ENCODE measurements at places on chromosomes 3 and 15.

DNA sequence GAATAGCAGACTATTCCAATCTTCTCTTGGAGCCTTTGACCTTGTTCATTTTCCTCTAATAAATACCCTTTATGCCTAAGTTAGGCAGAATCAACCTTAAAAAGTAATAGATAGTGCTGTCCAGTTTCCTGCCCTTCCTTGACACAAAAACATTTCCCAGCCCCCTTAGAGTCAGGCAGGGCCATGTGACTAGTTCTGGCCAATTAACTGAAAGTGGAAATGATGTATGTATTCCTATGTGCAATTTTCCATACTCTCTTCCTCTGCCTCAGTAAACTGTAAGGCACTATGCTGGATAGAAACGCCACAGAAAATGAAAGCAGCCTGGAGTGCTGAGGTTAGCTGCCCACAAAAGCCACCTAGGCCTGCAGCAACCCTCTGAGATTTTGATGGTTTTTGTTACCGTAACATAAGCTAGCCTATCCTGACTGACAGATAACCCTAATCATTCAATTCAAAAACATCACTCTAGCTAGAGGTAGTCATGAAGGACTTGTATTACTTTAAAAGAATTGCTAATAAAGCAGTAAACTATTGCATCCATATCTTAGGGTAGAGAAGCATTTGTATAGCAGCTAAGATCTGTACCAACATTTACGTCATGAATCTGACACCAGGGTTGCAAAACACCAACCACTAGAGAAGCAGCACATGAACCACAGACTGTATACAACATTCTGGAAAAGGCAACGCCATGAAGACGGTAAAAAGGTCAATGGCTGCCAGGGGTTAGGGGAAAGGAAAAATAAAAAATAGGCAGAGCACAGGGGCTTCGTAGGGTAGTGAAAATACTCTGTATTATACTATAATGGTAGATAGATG, 112.9 kb downstream of the ULK4 start:
- peak; percentile 43 for DNase-seq

DNA sequence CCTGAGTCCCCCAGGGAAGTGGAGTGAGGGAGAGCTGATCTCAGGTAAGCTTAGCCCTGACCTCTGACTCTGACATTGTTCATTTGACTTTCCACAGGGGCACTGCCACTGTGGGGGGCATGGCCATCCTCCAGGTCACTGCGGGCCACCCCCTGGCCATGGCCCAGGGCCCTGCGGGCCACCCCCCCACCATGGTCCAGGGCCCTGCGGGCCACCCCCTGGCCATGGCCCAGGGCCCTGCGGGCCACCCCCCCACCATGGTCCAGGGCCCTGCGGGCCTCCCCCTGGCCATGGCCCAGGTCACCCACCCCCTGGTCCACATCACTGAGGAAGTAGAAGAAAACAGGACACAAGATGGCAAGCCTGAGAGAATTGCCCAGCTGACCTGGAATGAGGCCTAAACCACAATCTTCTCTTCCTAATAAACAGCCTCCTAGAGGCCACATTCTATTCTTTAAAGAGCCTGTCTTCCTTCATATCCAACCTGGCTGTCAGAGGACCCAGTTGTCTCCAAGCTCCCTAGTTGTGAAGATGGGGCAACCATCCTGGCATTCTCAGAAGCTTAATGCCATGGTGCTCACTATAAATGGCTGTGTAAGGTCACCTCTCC, 1.9 kb upstream of the DISP2 start:
- no peak for DNase-seq

GRCh38 chr3:20104167-20104661, 64.0 kb downstream of the KAT2B start:
- no peak for DNase-seq

DNA sequence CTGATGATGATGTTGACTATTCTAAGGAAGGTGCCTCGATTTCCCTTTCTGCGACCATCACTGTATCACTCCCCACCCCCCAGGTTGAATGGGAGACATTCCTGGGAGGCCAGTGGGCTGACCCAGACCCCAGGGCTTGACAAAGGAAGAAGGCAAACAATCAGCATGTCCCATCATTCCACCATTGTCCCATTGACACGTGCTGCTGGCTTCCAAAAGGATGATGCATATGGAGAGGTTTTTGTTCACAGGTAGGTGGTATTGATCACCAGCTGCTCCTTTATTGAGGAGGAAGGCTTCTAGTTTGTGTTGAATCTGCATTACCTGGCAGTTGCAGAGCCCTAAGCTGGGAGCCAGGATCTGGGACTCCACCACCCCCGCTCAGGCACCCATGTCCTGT, 30.4 kb downstream of the RASGRF1 start:
- no peak for DNase-seq
